ENCODE measurements at places on chromosomes 11 and 22. TPM values are rescaled to one million over a fixed set of nuclear protein-coding genes. Genes with fewer than 3 reads are reported as not detected.

DNA sequence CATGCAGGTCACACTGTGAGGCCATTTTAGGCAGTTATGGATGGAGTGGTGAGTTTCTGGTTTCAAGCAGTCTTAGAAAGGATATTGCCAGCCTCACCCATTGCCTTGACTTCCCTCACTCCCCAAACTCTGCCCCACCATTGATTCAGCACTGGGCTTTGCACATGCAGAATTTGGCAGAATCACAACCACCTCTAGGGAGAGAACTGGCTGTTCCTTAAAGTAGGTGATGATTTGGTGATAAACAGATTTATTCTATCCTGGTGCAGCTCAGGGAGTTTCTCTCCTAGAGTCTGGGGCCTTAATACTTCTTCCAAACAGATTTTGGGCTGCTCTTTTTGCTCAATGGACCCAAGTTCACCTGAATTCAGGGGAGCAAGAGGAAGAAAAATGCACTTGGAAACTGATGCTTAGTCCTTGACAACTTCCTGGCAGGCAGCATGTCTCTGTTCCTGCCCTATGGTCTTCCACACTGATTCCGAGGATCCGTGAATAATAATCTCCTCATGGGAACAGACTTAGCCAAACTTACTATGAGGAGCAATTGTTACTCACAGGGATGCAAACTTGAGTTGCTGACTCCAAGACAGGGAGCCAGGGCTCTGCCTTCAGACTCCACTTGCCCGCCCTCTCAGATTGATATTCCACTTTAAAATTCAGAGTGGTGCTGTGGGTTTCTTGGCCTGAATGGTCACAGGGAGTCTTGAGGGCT is 129.7 kb upstream of the PARVA start:
- no peaks in the 10 kb centered on the region for H3K27me3 ChIP-seq
- H3K4me1 ChIP-seq = peaks cover 62% of the 10 kb centered on the region
- peak overlapping the region; percentile 49 for H3K27ac ChIP-seq
- H3K36me3 ChIP-seq = no peaks in the 10 kb centered on the region
- no peak for DNase-seq

The LRP4 gene
- 9.6 TPM for total RNA-seq

- H3K4me1 ChIP-seq = peaks cover 34% of the 10 kb centered on the region
- H3K4me3 ChIP-seq = no peak overlapping the region
- no peaks in the 10 kb centered on the region for H3K36me3 ChIP-seq
- no peak for DNase-seq
Observed at GRCh38 chr11:66326261-66327111, 9.6 kb upstream of the CD248 start.

GRCh38 chr11:86805873-86806310 is 5.5 kb downstream of the PRSS23 start:
- H3K4me1 ChIP-seq = peaks cover 39% of the 10 kb centered on the region
- DNase-seq = no peak
- H3K4me3 ChIP-seq = no peak overlapping the region
- H3K27ac ChIP-seq = no peak overlapping the region
- peaks cover 42% of the 10 kb centered on the region for H3K36me3 ChIP-seq

DNA sequence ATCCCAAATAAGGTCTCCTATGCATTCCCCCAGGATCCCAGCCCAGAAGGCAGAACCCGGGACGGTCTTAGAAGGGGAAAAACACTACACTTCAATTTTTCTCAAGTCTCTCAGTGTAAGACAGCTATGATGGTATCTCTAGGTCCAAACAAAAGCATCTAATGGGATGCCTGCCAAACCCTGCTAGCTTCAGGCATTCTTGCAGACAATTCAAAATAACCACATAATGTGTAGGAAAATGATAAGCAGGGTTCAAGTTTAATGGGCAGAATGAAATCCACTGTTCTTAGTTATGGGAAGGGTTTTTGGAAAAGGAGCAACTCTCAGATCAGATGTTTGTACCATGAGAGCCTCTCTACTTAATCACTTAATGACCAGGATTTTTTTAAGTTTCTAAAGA is 119.8 kb upstream of the ANO1 start:
- no peaks in the 10 kb centered on the region for H3K27me3 ChIP-seq
- no peak overlapping the region for H3K27ac ChIP-seq
- no peak overlapping the region for H3K4me3 ChIP-seq
- peaks cover 33% of the 10 kb centered on the region for H3K4me1 ChIP-seq

DNA sequence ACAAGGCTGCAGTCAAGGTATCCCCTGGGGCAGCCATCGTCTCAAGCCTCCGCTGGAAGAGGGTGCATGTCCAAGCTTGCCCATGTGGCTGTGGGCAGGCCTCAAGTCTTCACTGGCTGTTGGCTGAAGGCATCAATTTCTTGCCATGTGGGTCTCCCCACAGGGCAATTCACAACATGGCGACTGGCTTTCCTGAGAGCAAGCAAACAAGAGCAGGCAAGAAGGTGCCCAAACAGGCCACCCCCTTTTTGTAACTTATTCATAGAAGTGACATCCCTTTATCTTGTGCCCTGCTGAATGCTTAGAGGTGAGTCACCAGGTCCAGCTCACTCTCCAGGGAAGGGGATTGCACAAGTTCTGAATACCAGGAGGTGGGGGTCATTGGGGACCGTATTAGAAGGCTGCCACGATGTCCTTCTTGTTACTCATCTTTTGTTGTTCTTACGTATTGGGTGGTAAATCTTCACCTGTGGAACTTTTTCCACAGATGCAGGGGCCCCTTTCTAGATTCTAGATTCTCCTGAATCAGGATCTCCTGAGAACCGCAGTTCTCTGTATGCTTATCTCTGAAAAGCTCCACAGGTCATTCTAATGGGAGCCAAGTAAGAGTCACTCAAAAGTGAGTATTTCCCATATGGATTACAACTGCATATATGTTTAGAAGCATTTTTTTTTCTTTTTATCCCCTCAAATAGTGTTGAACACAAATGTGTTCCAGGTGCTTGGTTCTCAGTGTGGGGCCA is 44.2 kb upstream of the MICAL2 start:
- H3K36me3 ChIP-seq = no peaks in the 10 kb centered on the region
- H3K4me1 ChIP-seq = peaks cover 32% of the 10 kb centered on the region
- peak; percentile 76 for DNase-seq

GRCh38 chr22:28857288-28857687 is 26.1 kb upstream of the ZNRF3 start:
- DNase-seq = no peak
- H3K27me3 ChIP-seq = no peaks in the 10 kb centered on the region
- H3K4me3 ChIP-seq = no peak overlapping the region
- no peaks in the 10 kb centered on the region for H3K4me1 ChIP-seq
- H3K27ac ChIP-seq = no peak overlapping the region

The OMP gene
- total RNA-seq = 1.4 TPM

The CCDC157 gene
- 6.2 TPM for total RNA-seq

DNA sequence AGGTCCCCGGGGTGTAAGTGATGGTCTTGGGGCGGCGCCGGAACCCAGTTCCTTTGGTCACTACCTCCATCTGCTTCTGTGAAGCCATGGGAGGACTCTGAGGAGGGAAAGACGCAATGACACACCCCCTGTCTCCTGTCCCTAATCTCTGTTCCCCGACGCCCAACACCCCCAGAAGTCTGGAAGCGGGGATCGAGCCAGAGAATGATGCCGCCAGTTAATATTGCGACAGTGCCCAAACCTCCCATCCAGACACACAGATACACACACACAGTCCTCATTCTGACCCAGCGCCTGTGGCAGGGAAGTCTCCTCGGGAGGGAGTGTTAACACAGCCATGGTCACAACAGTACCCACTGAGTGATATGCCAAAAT is 352 bp downstream of the C22orf23 start:
- H3K4me1 ChIP-seq = peaks cover 18% of the 10 kb centered on the region
- H3K27ac ChIP-seq = 0 out of 2 replicates have a peak overlapping the region, but pooled peaks have one; percentile 1
- peak overlapping the region; percentile 68 for H3K4me3 ChIP-seq

DNA sequence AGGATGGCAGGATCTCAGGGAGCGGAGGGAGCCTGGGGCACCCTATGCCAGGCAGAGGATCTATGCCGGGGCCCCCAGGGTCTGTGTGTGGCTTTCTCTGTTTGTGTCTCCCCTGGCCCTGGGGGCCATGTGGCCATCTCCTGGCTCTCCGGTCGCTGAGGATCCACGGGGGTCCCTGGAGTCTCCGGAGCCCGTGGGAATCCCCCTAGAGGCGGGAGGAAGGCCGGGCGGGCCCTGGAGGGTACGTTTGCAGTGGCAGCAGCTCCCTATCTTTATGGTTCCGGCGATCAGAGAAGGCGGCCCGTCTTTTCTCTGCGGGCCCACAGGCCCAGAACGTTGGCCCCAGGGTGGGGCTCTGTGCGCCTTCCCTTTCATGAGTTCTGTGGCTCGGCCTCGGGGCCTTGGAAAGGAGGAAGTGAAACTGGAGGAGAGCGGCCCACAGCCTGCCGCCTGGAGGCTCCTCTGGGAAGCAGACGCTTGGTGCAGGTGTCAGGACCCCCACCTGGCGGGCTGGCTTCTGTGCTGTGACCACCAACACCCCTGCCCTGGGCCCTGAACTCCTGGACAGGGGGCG is 82.1 kb downstream of the KCNQ1 start:
- H3K36me3 ChIP-seq = no peaks in the 10 kb centered on the region
- H3K4me1 ChIP-seq = no peaks in the 10 kb centered on the region

DNA sequence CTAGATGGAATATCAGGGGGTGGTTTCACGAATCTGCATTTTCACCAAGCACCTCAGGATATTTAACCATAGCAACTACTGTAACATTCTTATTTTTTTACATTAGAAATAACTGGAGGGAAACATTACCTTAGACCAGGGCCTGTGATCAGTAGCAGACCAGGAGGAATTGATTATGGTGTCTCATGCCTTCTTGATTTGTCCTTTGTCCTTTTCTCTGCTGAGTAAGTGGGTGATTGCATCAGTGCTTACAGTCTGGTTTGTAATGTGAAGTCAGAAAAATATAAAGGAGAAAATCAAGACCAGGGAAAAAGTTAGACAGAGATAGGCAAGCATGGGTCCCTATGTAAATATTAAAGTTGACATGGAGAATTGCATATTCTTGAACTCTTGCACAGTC is 703.3 kb downstream of the NELL1 start:
- H3K27ac ChIP-seq = no peak overlapping the region
- H3K4me3 ChIP-seq = no peak overlapping the region
- H3K27me3 ChIP-seq = no peaks in the 10 kb centered on the region
- no peaks in the 10 kb centered on the region for H3K36me3 ChIP-seq

The NRXN2 gene
- not detected for total RNA-seq

GRCh38 chr22:44395118-44396005 is 82.6 kb upstream of the SHISAL1 start:
- H3K36me3 ChIP-seq = no peaks in the 10 kb centered on the region
- no peak overlapping the region for H3K27ac ChIP-seq
- H3K27me3 ChIP-seq = no peaks in the 10 kb centered on the region
- H3K4me1 ChIP-seq = peaks cover 19% of the 10 kb centered on the region

- no peaks in the 10 kb centered on the region for H3K36me3 ChIP-seq
- peaks cover 9% of the 10 kb centered on the region for H3K4me1 ChIP-seq
- H3K27me3 ChIP-seq = no peaks in the 10 kb centered on the region
- no peak overlapping the region for H3K27ac ChIP-seq
- no peak overlapping the region for H3K4me3 ChIP-seq
- DNase-seq = no peak
Observed at GRCh38 chr11:70226183-70226582, 23.1 kb downstream of the FADD start.

DNA sequence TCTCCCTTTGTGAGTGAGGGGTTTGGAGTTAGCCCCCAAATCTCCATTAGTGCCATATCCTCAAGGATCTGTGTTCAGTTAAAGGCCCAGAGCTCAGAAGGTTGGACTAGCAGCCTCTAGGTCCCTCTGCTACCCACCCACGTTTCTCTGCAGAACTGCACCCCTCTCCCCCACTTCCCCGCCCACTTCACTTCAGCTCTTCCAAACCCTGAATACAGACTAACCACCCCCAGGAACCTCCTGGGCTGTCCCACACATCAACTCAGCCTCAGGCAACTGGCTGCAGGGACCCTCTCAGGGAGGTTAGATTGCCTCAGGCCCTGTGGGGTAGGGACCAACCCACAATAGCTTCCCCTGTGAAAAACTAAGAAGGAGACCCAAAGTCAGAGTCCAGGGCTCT is 840 bp downstream of the VPREB3 start:
- H3K4me1 ChIP-seq = peaks cover 13% of the 10 kb centered on the region
- H3K36me3 ChIP-seq = no peaks in the 10 kb centered on the region
- no peak overlapping the region for H3K27ac ChIP-seq
- no peaks in the 10 kb centered on the region for H3K27me3 ChIP-seq

The RAG2 gene
- not detected for total RNA-seq

- no peak overlapping the region for H3K27ac ChIP-seq
- H3K4me3 ChIP-seq = no peak overlapping the region
- H3K4me1 ChIP-seq = peaks cover 30% of the 10 kb centered on the region
- no peak for DNase-seq
- H3K36me3 ChIP-seq = peaks cover 15% of the 10 kb centered on the region
Observed at GRCh38 chr11:8690374-8691342, 8.1 kb downstream of the RPL27A start.

The P2RY6 gene
- 34.7 TPM for total RNA-seq

DNA sequence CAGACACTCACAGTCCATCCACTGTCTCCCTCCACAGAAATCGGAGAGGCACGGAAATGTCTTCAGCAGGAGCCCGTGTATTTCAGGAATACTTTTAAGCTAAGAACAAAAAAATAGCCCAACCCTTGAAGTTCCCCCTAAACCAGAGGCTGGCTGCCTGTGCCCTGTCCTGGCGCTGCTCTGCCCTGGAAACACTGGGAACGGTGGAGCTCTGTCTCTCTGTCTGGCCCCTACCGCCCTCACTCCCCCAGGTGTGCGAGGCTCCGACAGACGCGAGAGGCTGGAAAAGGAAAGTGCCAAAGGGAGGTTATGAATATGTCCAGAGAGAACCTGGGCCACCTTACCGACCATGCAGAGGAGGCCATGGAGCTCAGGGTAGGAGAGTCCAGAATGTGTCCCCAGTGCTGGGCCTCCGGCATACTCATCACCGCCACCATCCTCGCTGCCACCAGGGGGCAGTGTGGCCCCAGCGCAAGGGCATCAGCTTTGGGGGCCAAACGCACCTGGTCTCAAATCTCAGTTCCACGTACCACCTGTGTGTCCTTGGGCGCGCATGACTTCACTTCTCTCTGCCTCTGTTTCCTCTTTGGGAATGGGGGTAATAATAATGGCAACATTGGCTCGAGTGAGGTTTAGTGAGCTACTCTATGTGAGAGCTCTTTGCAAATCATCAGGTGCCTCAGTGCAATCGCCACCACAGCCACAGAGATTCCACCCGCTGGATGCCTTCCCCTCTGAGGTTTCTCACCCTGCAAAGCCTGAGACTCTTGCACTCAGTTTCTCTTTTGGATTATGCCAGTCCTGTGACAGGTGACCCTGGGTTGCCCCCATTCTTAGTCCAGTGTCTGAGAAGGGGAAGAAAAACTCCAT is 10.4 kb upstream of the SLCO2B1 start:
- DNase-seq = peak; percentile 55
- H3K36me3 ChIP-seq = no peaks in the 10 kb centered on the region
- peaks cover 43% of the 10 kb centered on the region for H3K27me3 ChIP-seq
- no peak overlapping the region for H3K27ac ChIP-seq
